ENCODE measurements at places on chromosomes 2 and 18. TPM values are rescaled to one million over a fixed set of nuclear protein-coding genes. Genes with fewer than 3 reads are reported as not detected.

DNA sequence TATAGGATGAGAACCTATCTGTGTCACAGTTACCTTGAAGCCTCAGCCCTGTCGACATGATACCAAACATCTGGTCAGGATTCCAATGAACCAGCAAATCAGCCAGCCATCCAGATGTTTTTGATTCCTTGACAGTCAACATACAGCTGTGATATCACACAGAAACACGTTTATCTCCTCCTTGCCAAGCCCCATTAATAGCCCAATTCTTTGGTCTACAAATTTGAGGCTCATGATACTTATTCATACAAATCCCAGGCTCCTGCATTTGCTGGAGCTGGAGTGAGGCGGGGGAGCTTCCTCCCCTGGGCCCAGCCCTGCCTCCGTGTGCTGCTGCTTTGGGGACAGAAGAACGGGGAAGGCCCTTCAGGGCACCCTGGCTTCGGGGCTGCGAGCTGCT, 611.6 kb upstream of the SALL3 start:
- no peak for DNase-seq

GRCh38 chr2:3899536-3900155, 196.3 kb downstream of the DCDC2C start:
- DNase-seq = no peak

DNA sequence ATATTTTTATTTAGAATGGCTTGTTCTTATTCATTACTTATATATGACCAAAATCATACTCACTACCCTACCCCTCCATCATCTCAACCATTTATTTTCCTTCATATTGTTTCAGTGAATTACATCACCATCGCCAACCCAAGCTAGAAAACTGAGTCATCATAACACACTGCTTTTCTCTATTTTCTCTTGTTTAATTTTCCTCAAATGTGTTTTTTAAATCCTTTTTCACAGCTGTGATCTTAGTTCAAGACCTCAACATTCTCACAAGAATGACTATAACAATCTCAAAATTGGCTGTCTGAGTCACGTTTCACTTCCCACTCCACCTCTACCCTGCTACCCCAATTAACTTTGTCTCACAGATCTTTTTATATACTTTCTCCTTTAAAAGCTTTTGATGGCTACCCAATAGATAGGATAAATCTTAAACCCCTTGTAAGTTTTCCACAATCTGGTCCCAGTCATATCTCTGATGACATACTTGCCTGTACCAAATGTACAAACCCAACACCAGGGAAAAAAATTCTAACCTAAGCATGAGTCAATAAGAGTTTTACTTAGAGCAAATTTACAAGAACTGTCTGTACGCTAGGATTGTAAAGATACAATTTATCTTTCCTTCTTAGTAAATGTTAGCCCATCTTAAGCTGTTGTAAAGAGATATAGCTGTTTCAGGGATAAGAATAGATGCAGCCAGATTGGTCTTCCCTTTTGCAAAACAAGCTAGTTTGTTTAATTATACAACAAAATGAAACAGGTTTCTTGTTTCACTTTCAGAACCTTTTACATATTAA, 635.1 kb upstream of the SLC39A10 start:
- no peak for DNase-seq

- DNase-seq = no peak
These were observed 19.8 kb downstream of the ARL5A start for GRCh38 chr2:151808258-151809072.

- DNase-seq = no peak
These were observed 7.4 kb downstream of the GYPC start for GRCh38 chr2:126663184-126663963.

The VWC2L gene
- not detected for total RNA-seq

Data from activated CD8-positive, alpha-beta T cell treated with anti-CD3 and anti-CD28 coated beads for 36 hours (primary cell).